ENCODE measurements at places on chromosomes 2 and 18. TPM values are rescaled to one million over a fixed set of nuclear protein-coding genes. Genes with fewer than 3 reads are reported as not detected.

The NR4A2 gene
- total RNA-seq = 0.61 TPM

The SCYGR4 gene
- not detected for total RNA-seq

The TAF1B gene
- 73.8 TPM for total RNA-seq

DNA sequence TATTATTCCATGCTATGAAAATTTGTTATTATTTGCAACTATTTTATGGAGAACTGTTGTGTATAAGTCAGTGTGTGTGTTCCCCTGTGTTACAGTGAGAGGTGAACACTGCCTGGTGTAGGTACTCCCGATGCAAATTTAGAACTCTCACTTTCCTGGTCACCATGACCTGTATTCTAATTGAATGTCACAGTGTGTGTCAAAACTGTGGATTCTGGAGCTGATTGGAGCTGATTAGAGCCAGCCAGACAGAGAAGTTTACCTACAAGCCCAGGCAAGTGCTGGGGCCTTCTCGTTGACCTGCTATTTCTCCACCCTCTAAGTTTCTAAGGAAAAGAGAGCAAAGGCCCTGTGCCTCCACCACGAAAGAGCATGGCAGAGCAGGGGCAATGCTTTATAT, 216.0 kb downstream of the NYAP2 start:
- no peak for DNase-seq

The KCNS3 gene
- 4.9 TPM for total RNA-seq

DNA sequence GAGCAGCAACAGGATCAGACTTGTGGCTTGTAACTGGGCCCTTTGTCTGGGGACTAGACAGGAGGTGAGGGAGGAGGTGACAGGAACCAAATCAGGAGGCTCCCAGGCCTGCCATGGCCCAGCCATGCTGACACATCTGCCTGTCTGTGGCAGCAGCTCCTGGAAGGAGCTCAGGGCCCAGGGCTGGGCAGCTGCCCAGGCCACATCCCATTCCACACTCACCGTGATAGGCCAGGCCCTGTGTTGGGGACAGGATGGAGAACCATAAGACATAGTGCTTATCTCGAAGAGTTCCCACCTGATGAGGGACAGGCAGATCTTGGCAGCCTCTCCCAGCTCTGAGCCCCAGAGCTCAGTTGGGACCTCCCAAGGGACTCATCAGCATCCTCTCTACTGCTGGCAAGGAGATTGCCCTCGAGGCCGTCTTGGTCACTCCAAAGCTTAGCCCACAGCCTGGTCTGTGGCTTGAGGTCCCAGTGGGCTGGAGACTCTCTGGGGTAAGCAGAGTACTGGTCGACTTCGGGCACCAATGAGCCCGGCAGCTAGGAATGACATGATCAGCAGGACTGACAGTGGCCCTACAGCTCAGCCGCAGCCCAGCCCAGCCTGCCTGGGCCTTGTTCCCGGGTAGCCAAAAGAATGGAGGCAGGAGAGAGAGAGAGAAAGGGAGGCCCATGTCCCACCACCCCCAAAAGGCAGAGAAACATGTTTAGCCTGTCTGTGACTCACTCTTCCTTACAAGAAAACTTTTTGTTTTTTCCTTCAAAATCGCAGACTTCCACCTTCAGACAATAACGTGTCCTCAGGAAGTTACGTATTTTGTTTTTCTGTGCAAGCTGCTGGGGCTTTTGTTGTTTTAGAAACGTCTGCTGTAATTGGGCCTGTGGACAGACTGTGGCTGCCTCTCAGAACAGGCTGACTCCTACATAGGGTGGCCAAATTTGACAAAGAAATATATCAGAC, 82.1 kb downstream of the HS1BP3 start:
- peak; percentile 68 for DNase-seq

- no peak for DNase-seq
Observed at GRCh38 chr2:95262896-95263542, 11.2 kb upstream of the PROM2 start.

GRCh38 chr2:217356781-217357180, 496.9 kb upstream of the TNP1 start:
- no peak for DNase-seq

- DNase-seq = no peak
Observed at GRCh38 chr2:113098532-113098931, 28.9 kb upstream of the IL1RN start.

- no peak for DNase-seq
Observed at GRCh38 chr18:21759836-21760235, 19.2 kb downstream of the MIB1 start.

The CD302 gene
- 16.4 TPM for total RNA-seq

DNA sequence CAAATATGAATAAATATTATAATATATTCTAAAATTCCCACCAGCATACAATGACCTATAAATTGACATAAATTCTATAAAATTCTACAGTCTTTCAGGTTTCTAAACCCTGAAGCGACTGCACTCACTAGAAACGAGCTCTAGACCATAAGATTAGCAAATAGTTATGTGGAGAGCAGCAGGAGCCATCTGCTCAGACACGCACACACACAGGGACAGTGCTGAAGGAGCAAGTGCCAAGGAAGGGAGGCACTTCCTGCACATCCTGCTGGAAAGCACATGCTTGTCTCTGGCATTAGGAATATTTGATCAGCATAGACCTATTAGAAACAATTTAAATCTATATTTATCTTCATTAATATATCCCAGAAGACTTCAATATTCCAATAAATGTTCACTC, 713.9 kb upstream of the CDH2 start:
- no peak for DNase-seq

The TDRD15 gene
- not detected for total RNA-seq

GRCh38 chr2:1047485-1047884, 96.8 kb downstream of the SNTG2 start:
- no peak for DNase-seq

All from SJSA1 (cell line).